ENCODE measurements at places on chromosomes 16 and 17.

DNA sequence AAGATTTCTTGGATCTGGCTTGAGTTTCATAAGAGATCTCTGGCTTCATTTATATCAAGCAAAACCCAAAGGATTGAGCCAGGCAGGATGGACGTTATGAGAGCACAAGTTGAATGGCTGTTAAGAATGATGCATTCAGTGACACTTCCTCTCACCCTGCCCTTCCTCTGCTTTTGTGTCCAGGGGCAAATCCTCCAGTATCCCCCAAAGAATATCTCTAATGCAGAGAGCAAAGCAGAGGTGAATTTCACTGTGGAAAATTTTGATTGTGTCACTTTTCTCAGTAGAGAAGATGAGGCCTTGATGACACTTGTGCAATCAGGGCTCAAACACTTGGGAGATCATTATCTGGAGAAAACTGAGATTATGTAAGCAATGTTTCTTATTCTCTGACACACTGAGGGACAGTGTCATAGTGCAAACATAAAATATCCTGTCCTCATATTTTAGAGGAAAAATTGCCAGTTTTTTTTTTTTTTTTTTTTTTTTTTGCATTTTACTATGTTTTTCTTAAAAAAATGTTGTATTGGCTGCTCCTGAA, 25.3 kb downstream of the MARCHF10 start:
- no peak for DNase-seq

- DNase-seq, result no peak
Observed at GRCh38 chr16:83513008-83513755, 294.6 kb upstream of the HSBP1 start.

DNA sequence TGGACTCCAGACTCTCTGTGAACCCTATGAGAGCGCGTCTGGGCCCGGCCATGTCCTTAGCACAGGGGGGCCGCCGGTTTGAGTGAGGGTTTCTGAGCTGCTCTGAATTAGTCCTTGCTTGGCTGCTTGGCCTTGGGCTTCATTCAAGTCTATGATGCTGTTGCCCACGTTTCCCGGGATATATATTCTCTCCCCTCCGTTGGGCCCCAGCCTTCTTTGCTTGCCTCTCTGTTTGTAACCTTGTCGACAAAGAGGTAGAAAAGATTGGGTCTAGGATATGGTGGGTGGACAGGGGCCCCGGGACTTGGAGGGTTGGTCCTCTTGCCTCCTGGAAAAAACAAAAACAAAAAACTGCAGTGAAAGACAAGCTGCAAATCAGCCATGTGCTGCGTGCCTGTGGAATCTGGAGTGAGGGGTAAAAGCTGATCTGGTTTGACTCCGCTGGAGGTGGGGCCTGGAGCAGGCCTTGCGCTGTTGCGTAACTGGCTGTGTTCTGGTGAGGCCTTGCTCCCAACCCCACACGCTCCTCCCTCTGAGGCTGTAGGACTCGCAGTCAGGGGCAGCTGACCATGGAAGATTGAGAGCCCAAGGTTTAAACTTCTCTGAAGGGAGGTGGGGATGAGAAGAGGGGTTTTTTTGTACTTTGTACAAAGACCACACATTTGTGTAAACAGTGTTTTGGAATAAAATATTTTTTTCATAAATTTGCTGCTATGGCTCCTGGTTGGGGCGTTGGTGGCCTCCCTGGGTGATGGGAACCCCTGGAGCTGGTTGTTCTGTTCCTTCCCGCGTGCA, 23.1 kb downstream of the STAT5A start:
- DNase-seq, result no peak

DNA sequence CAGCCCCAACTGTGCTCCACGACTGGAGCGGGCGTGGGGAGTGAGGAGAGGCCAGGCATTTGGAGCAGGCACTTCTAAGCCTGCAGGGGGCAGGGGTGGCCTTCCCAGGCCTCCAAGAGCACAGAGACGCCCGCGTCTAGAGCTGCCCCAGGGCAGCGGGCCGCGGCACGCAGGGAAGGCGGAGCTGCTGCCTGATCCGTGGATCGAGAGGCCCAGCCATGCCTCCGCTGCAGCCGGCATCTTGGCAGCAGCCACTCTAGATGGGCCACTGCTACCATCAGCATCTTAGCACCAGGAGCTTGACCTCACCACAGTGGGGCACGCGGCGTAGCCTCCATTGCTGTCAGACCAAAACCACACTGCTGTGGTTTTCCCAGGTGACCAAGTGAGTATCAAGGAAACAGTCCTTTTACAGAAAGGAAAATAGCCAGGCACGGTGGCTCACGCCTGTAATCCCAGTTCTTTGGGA, 20.4 kb upstream of the WDR45B start:
- DNase-seq, result peak; percentile 65

GRCh38 chr17:51335883-51336822, 75.8 kb downstream of the UTP18 start:
- no peak for DNase-seq

GRCh38 chr17:29076722-29077121, 33.8 kb downstream of the PIPOX start:
- no peak for DNase-seq

GRCh38 chr17:79667746-79668145, 56.9 kb upstream of the RBFOX3 start:
- no peak for DNase-seq

DNA sequence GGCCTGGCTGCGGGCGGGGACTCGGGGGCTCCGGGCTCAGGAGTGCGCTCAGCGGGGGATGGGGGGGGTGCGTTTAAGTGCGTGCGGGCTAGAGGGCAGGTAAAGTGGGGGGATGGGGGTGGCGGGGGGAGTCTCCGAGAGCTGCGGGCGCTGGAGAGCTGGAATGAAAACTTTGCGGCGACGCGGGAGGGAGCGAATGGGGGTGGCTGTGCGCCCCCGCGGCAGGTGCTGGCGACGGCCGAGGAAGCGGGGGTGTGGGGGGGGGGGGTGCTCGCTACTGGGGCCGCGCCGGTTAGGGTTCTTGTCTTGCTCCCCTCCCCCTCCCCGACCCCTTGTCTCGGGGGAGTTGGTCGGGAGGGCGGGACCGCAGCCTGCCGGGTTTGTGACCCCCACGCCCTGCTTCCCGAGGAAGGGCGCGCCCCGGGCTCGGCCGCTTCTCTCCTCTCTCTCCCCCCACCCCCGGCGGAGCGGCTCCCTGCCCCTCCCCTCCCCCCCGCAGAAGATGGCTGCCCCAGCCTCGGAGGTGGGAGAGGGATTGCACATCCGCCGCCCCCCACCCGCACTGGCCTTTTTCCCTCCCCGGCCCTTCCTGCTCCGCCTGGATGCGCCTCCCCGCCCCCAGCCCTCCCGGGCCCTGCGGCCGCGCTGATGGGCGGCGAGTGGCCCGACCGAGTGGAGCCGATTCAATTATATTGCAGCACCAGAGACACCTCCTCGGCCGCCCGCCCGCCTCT, 649 bp downstream of the GSE1 start:
- DNase-seq, result peak; percentile 30

- DNase-seq, result no peak
Observed at GRCh38 chr16:5379954-5380353, 282.4 kb upstream of the EEF2KMT start.

- DNase-seq, result no peak
Observed at GRCh38 chr16:80667925-80668324, 127.1 kb downstream of the DYNLRB2 start.

DNA sequence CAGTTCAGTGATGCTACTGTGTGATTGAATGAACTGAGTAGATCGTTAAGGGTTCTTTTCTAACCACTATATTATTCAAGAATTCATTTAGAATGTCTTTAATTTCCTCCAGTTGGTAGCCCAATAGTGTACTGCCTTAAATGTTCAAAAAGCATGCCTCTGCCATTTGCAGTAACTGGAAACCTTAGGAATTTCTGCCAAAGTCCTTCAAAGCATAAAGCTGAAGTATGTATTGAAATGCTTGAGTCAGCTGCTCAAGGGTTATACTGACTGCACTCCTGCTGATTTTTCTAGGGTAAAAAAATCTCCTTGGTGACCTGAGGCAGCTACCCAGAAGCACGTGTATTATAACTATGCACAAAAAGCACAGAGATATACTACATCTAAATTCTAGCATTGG, 56.5 kb downstream of the SNTB2 start:
- DNase-seq, result no peak

DNA sequence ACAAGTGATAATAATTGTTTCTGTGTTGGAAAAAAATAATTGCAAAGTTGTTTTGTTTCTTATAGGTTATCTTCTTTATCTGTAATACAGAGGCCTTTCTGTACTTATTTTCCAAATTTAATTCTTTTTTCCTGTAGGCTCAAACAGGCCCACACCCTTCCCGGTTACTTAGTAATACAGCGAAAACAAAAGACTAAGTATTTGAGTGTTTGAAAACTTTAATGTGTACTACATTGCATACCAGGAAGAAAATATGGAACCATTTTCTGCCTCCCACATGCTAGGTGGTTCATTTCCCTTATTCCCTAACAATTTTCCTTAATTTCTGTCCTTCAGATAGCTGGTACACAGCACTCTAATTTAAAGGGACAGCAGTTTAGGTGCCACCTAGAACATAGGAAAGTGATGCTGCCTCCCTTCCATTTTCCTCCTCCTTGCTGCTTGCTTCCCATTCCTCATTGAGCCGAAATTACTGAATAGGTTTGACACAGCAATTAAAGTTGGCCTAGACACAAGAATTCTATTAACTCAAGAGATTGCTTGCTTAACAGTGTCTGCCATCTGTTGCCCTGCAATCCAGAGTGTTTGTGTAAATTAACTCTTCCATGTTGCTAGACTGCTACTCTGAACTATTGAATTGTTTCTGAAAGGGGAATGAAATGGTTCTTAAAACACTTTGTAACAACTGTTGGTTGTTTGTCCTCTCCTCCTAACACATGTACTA, 24.2 kb downstream of the CYB5B start:
- no peak for DNase-seq

GRCh38 chr17:82678265-82678891, 20.1 kb downstream of the RAB40B start:
- no peak for DNase-seq

GRCh38 chr17:164303-165235, 16.9 kb downstream of the DOC2B start:
- peak; percentile 31 for DNase-seq

DNA sequence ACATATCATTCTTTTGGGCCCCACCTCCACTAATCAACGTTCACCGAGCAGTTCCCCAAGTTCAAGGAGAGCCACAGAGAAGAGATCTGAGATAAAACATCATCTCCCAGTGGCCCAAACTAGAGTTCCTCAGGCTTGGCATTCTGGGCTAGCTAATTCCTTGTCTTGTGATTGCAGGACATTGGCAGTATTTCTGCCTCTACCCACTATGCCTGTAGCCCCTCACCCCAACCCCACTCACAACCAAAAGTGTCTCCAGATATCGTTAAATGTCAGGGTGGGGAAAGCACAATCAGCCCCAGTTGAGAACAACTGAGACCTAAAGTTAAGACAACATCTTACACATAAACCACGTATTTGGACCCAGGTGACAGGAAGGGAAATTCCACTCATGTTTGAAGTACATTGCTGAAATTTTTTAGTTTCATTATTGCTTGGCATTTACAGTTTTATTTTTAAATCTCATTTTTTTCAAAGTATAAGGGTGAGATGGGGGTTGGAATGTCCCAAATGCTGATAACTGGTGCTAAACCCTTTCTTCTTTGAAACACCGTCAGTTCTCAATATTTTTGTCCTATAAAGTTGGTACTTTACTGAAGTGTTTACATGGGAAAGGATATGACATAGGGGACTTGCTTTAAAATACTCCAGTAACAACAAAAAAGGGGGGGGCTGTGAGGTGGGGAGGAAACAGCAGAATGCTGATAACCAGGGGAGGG, 13.6 kb downstream of the ZC3H7A start:
- DNase-seq, result peak; percentile 60

GRCh38 chr17:82924812-82925211, 85.0 kb upstream of the ZNF750 start:
- DNase-seq, result no peak

GRCh38 chr16:12229759-12230594, 253.4 kb downstream of the SNX29 start:
- DNase-seq, result no peak

DNA sequence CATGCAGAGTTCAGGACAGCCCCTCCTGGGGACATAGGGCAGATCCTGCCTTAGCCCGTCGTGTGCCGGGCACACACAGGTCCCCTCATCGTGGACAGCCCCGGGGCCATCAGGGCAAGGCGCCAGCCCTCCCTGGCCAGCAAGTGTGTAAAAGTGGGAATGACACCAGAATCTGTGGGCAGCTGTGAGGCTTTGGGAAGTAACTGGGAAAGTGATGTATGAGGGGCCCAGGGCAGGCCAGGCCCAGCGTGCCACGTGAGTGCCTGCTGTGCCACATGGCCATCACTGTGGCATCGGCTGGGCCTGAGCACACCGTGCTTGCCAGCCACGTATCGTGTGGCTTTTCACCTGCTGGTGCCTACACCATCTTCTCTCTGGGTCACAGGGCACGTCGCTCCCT, 26.6 kb downstream of the ACSF3 start:
- no peak for DNase-seq

- no peak for DNase-seq
Observed at GRCh38 chr16:50722405-50722737, 19.5 kb upstream of the CYLD start.

GRCh38 chr17:44940317-44940716, 7.3 kb downstream of the KIF18B start:
- DNase-seq, result no peak

- DNase-seq, result no peak
Observed at GRCh38 chr16:69481901-69482341, 57.5 kb downstream of the CYB5B start.
